Osteoblast (primary cell): ENCODE measurements at places on chromosomes 12 and 14. TPM values are rescaled to one million over a fixed set of nuclear protein-coding genes. Genes with fewer than 3 reads are reported as not detected.

TRHDE gene
- under 0.01 and 0.59 TPM in 2 replicates for total RNA-seq

- no peak for DNase-seq
These were observed 21.5 kb downstream of the EFCAB11 start for GRCh38 chr14:89933002-89933401.

MAPKAPK5 gene
- 31.5 and 32.9 TPM in 2 replicates for total RNA-seq

- peak; percentile 80 for DNase-seq
These were observed 851 bp downstream of the YLPM1 start for GRCh38 chr14:74763803-74764531.
